Astrocyte of the hippocampus (primary cell): ENCODE measurements at places on chromosomes 16 and 17.

DNA sequence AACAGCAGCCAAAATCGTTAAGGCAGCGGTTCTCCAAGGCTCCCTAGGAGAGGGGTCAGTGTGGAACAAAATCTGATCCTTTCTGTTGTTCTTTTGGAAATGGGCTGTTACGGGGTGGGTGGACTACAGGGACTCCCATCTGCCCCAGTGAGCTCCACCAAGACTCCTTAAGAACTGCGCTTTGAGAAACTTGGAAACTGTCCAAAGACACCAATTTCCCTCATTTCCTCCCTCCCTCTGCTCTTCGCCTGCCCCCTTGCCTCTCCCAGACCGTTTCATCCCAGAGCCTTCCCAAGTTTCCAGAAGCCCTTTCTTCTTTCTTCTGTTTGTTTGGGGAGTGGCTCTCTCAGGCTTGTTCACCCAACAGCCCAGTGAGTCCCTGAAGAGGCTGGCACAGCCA lies 205.4 kb downstream of the COPRS start:
- DNase-seq, result no peak

DNA sequence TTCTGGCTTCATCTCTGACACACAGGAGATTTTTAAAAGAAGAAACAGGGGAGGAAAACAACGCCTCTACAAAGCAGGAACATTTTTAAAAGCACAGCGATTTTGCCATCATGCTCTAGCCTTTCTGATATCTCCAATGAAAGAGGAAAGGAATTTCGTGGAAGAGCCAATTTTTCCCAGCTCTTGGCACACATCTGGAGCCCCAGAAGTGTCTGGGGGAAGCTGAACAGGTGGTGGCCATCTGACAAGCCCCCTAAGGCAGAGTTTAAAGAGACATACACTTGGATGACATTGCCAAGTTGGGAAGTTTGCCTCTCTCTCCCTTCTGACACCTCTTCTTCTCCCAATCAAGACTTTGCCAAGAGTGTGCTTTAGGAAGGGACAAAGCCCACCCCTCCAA lies 82.1 kb downstream of the CCT6B start:
- no peak for DNase-seq

DNA sequence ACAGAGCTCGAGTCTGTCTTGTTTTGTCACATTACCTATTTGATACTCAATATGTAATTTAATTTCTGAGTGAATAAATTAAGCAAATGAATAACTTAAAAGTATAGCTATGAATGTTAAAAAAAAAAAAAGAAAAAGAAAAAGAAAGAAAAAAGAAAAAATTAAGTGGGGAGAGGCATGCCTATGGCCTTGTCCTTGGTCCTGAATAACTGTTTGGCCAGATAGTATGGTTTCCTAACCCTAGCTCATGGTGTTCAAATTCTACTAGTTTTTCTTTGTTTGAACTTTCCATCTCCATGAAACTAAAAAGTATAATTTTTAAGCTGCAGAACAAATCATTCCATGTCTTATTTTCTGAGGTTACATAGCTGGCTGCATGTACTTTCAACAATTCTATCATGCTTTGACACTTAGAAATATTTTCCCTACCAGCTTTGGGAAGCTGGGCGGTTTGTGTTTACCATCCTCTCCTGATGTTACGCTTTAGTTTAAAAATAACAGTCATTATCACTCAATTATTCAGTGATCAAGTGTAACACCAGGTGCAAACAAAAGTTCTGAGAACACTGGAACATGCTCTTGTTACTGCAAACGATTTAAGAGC lies 31.8 kb downstream of the TOX3 start:
- DNase-seq, result peak; percentile 46

DNA sequence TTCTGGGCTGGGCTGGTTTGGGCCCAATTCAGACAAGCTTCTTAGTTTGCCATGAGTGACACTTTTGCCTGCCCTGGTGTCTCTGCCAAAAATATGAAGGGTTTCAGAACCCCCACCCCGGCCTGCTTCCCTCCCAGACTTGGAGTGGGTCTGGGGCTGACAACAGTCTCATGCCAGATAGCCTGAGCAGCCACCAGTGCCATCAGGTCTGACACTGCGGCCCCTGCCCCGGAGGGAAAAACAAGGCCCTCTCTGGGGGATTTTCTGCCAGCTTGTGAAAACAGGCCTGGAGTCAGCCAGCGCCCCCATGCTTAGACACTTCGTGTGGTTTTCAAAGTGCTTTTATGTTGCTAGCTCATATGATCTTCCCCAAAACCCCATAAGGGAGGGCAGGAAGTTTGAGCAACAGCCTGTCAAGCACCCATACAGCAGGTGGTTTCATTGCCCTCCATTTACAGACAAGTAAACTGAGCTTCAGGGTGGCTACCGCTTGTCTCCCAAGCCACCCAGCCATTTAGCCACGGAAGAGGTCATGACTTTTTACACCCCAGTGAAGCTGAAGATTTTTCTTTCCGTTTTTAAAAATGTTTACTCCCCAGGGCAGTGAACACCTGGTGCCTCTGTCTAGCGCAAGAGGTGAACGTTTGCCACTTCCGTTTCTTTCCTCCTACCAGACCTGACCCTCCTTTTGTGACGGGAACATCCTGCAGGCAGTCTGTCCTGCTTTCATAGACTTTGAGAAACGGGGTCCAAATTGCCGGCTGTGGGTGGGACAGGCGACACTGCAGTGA lies 300.6 kb downstream of the SEC14L1 start:
- no peak for DNase-seq

DNA sequence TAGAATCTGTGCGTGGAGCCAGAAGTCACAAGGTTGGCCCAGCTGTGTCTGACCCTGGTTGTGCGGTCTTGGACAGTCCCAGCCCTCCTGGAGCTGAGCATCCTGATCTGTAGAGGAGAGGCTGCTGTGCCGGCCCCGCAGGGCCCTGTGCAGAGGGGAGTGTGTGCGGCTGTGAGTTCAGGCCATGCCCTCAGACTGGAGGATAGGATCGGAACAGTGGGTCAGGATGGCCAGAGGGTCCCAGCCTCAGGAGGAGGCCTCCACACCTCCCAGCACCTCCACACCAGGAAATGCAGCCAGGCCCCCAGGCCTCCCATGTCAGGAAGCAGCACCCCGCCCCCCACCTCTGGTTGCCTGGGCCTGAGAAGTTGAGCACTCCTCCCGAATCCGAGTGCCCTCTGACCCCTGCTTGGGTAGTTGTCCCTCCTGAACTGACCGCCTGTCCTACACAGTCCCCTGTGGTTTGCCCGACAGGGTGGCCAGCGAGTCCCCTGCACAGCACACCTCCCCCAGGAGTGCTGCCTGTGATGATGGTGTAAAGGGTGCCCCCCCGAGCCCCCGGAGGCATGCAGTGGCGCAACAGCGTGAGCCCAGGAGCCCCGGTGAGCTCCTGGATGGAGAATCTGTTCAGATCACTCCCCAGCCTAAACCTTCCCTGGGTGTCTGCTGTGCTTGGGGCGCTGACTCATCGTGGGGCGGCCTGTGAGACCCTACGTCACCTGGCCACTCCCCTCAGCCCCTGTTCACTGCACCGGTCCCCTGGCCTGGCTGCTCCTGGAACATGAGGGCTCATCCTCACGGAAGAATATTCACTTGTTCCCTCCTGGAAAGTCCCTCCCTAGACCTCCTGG lies 285.2 kb downstream of the SEC14L1 start:
- peak; percentile 93 for DNase-seq

GRCh38 chr17:8409966-8410882 lies 12.6 kb upstream of the RNF222 start:
- peak; percentile 93 for DNase-seq

- no peak for DNase-seq
These were observed 24.7 kb downstream of the WSB1 start for GRCh38 chr17:27318633-27319032.

DNA sequence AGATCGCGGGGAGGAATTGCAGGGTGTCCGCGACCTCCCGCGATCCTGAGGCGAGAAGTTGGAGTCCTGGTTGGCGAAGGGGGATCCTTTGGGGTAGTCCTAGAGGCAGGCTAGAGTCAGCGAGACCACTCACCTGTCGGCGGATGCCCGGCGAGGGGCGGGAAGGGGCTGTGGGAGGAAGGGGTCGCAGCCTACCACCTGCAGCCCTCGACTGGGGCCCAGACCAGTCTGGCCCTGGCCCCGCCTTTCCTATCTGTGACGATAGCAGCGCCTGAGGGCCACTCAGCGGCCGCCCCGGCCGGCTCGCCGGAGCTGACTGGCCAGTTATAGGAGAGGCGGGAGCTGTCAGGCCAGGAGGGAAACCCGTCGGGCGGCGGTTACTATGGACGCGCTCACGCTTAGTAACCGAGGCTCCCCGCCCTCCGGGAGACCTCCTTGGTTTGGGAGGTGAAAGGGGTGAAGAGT lies at the start of gene TEKT3:
TSS of gene TEKT3 (minus strand) at position 213 of the 465 bp plus-strand sequence. CDS start 10,012 bp downstream, outside the sequence.
- peak; percentile 94 for DNase-seq

DNA sequence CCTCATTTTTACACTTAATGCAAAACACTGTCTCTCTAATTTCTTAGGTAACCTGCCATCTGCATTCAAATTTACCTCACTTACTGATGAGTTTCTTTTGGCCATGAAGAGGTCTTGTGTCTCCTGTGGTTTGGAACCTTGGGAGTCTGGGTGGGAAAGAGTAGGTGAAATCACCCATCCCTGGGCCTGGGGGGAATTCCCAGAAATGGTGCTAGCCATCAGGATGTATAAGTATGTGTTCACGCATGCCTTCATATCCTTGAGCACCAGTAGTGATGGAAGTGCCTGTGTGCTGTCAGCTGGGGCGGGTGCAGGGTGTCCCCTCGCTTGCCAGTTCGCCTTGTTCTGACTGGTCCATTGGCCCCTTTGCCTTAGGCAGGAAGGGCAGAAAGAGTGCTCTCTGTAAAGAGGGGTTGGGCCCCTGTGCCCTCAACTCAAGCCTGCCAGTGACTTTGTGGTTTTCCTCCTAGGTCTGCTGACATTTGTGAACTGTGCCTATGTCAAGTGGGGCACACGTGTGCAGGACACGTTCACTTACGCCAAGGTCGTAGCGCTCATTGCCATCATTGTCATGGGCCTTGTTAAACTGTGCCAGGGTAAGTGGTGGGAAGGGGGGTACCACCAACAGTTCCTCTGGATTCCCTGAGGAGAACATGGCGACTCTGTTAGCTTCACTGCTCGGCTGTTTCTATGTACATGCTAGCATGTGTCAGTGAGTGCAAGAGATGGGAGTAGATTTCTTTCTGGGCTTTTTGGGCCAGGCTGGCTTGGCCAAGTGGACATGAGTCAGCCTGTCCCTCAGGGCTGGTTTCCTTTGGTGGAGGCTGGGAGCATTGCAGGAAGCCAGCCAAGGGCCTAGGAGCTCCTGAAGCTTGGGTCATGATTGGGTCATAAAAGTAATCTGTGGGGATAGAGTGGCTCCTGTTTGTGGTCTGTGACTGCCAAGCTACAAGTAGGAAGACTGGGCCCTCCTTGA lies 23.2 kb downstream of the SLC7A6OS start:
- peak; percentile 69 for DNase-seq

- DNase-seq, result peak; percentile 68
These were observed 29.2 kb upstream of the WFIKKN2 start for GRCh38 chr17:50806141-50806643.

DNA sequence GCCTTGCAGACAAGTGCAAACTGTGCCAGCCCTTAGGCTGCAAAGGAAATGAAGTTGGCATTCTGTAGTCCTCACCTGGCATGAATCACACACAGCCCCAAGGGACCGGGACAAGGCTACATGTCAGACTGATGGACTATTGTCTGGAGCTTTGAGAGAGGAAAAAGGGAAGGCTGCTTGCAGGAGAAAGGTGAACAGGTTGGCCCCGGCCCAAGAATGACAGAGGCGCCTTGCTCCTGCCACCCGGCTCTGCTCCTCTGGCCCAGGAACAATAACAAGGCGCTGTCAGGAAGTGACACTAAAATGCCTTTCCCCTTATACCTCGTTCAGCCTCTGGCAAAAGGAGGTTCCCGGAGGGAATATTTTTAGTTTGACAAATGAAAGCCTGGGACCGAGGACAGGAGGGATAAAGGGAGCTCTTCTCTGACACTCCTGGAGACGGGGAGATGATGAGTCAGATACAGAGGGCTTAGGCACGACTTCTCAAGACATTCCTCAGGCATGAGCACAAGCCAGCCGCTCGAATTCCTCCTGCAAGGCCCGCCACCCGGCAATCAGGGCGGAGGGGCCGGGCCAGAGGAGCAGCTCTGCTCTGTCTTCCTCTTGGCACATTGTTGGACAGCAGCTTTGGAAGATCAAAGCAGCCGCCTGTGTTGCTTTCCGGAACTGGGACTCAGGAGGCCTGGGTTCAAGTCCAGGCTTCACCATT lies 105.8 kb downstream of the NOG start:
- peak; percentile 96 for DNase-seq

DNA sequence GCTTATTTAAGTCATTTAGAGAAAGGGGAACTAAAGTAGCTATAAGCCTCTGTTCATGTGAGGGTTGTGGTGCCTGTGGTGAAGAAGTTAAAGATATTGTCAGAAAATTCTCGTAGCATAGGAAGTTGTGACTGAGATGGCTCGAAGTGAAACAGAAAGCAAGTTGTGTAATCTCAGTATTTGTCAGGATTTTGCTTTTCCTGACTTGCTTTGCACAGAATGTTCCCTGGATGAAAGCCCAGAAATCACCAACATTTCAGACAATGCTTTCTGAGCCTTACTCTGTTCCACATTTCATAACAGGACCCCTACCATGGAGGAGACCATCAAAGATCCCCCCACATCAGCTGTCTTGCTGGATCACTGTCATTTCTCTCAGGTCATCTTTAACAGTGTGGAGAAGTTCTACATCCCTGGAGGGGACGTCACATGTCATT lies 10.6 kb downstream of the CALCOCO2 start:
- peak; percentile 79 for DNase-seq

- DNase-seq, result no peak
These were observed 1.2 kb downstream of the EPX start for GRCh38 chr17:58193641-58194255.
